ENCODE measurements at places on chromosomes 12 and 14. TPM values are rescaled to one million over a fixed set of nuclear protein-coding genes. Genes with fewer than 3 reads are reported as not detected.

GRCh38 chr12:114767906-114768722 is 84.1 kb upstream of the TBX3 start:
- no peak for DNase-seq

DNA sequence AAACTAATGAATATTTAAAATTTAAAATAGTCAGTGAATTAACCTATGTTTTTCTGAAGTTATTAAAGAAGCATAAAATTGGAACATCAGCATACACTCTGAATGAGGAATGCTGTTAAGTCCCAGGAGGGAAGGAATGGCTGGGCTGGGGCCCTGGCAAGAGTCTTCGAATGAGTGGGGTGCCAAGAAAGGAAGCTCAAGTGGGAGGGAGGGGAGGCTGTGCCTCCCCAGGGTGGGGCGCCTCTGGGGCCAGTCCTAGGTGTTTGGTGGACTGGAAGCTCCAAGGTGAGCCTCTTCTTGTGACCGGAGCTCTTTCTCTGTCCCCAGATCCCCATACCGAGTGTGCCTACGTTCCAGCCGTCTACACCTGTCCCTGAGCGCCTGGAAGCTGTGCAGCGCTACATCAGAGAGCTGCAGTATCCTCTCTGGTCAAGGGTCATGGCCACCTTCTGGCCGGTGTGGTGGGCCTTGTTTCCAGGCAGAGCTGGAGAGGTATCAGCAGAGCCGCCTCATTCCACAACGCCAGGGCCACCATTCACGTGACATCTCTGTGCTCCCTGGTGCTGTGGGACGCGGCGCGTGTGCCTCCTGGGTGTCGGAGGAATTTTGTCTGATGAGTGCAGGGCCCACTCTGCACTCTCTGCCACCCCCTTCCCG is 8.5 kb downstream of the VASH1 start:
- DNase-seq, result peak; percentile 68

GRCh38 chr14:94011795-94012194 is 14.3 kb upstream of the OTUB2 start:
- peak; percentile 83 for DNase-seq

DNA sequence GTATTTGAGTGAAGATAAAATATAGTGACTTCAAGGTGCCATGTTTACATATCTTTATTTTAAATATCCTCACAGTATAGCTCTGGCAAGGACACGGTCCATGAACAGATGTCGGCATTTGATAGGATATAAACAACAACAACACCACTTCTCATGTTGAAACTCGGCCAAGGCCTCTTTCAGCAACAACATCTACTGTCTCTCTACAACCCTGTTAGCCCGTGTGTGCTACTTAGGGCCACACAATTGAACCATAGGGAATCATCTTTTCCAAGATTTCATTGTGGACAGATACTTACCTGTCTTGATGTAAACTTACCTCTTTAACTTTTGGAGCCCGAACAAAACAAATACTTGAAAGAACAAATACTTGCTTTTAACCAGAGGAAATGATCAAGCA is 168.7 kb upstream of the SSTR1 start:
- DNase-seq, result no peak

GRCh38 chr12:52156757-52157565 is 34.9 kb downstream of the KRT80 start:
- peak; percentile 93 for DNase-seq

- DNase-seq, result no peak
Measured at GRCh38 chr12:38327356-38327755, 10.8 kb downstream of the ALG10B start.

DNA sequence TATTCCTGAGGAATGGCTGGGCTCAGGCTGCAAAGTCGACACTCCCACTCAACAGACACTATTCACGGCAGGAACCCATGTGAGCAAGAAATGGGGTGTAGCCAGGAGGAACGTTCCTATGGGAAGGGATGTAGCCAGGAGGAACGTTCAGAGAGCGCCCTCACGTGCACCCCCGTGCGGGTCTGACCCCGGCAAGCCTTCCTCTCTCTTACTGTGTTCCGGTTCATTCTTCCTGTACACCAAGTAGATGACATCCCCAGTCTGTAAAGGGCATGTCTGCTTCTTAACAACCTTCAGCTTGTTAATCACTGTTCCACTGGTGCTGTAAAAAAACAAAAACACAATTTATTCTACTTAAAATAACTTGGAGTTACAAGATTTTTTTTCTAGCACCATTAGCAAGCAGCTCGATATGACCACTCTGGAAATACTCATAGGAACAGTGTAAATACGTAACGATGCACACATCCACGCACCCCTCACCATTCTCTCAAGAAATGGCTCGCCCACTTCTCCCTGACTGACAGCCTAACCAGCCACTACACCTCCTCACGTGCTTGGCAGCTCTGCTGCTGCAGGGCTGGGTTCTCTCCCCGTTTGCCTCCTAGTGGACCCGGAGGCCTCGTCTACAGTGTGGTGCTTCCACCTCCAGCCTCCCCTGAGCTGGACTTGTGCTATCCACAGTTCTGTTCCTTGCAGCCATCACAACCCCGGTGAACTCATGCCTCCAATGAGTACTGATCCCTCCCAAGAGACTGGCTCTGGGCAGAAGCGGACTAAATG is 15.1 kb downstream of the CHFR start:
- peak; percentile 18 for DNase-seq

DRAM1 gene
- total RNA-seq, result 150 TPM

CCDC197 gene
- not detected for total RNA-seq
